HT1080 (cell line): ENCODE measurements at places on chromosomes 3 and 15.
A peak's percentile ranks its signal among the peaks of the same experiment; 100 is the strongest.

DNA sequence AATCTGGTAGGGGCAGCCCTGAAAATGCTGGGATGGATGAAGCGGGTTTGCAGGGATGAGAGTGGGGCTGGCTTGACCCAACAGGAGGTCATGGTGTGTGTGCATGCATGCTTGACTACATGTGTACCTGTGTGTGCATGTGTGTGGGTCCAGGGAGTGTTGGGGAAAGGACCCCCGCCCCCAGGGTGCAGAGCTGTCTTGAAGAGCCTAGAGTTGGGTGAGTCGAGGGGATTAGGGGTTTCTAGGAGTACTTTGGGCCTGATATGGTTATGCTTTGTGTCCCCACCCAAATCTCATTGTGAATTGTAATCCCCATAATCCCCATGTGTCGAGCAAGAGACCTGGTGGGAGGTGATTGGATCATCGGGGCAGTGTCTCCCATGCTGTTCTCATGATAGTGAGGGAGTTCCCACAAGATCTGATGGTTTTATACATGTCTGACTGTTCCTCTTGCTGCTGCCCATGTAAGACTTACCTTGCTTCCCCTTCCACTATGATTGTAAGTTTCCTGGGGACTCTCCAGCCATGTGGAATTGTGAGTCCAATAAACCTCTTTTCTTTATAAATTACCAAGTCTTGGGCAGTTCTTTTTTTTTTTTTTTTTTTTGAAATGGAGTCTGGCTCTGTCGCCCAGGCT, 5.2 kb upstream of the LCTL start:
- DNase-seq, result no peak

DNA sequence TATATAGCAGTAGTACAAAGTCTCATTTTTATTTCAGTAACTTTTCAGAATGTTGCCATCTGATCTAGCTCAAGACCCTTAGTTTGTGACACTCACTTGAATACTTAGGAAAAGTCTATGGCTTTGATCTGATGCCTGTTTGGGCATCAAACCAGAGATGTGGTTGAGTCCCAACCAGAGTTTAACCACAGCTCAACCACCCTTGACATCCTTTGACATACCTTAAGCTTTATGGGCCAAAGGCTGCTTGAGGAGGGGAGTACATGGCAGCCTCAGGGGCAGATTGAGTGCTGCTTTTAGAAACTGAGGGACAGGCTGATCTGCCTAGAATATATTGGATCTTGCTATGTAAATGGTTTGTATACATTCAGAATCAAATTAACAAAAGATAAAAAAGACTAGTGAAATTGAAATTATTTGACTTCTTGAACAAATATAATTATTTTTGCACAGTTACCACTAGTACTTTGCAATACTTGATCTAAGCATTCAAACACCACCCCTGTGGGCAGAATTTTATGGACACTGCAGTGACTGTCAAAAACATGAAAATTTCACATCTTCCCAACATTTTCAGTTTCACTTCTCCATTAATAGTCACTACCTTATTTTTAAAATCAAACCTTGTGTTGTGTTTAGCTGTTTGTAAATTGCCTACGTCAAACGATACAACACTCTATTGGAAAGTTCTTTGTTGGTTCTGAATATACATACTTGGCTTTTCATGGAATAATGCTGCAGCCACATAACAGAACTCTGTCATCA, 199.8 kb downstream of the UBE2E2 start:
- DNase-seq, result peak; percentile 9

- no peak for DNase-seq
These were observed 29.7 kb downstream of the XYLB start for GRCh38 chr3:38376098-38376816.

DNA sequence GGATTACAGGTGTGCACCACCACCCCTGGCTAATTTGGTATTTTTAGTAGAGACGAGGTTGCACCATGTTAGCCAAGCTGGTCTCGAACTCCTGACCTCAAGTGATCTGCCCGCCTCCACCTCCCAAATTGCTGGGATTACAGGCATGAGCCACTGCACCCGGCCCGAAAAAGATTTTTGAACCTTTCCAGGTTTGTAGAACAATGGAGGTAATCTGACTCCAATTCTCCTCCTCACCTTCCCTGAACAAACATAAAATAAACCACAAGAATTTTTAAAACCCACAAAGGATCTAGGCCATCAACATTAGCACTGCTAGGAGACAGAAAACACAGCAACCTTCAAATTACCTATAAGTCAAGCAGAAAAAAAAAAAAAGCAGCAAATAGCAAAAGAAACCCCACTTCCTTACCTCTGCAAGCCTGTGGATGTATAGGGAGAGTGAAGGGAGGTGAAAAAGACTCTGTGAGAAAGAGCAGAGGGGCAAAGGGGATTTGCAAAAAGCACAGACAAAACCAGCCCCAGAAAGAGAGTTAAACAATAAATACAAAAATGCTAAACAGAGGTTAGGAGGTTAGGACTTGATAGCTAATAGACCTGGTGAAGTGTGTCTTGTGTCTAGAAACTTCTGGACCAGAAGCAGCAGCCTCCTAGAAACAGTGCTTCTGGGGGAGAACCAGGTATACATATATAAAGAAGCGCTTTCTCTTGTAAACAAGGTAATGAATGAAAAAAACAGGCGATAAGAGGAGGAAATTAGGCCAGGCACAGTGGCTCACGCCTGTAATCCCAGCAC, 32.1 kb downstream of the TFDP2 start:
- peak; percentile 88 for DNase-seq

DNA sequence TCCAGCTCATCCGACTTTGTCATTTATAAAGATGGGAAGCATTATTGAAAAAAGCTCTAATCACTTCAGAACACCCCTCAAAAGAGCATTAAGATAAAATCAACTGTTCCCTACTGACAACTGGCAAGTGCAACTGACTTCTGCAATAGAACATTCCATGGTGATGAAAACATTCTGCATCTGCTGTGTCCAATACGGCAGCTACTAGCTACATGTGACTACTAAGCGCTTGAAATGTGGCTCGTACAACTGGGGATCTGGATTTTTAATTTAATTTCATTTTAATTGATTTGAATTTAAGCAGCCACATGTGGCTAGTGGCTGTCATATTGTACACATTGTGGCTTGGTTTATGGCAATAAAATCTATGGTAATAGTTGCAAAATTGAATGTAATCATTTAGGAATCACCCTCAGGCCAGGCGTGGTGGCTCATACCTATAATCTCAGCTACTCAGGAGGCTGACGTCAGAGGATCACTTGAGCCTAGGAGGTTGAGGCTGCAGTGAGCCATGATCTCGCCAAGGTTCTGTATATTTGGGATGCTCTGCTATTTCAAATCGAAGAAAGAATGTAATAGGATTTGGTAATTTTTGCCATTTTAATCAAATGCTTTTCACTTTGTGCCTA, 390.3 kb downstream of the GABRB3 start:
- DNase-seq, result no peak

DNA sequence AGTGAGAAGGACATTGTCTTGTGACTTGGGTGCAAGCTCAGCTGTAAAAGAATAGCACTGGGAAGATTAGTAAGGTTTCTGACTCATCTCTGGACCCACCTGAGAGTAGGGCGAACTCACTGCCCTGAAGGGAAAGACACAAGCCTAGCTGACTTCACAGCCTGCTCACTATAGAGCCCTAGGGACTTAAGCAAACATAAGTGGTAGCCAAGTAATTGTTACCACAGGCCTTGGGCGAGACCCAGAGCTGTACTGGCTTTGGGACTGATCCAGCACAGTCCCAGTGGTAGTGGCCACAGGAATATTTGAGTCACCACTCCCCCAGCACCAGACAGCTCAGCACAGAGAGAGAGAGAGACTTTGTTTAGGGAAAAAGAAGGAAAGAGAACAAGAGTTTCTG, 429.9 kb downstream of the TBL1XR1 start:
- DNase-seq, result peak; percentile 99

DNA sequence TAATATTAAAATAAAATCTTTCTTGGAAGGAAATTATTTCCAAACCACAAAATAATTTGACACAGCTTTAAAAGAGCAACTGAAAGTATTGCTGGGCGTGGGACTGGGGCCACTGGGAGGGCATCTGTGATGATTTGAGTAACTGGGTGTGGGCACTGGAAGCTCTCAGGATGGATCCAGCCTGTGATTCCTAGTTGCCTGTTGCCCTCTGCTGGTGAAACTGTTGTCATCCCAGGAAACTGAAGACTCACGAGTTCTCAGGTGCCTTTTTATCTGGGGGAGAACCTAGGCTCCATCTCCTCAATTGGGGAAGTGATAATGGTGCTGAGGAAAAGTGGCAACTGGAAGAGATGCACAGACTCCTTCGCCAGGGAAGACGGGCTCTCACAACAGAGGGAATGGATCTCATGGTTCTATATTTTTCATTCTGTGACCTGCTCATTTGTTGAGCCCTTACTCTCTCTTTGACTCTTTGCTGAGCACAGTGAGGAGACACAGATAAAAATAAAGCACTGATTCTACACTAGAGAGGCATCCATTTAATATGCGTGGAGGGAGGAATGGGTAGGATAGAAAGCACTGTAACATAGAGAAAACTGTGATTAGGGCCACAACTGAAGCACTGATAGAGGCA, 61.6 kb downstream of the TPRG1 start:
- peak; percentile 75 for DNase-seq

GRCh38 chr3:75224412-75224811, 439.7 kb upstream of the FRG2C start:
- peak; percentile 36 for DNase-seq

GRCh38 chr3:11467875-11468274, 175.8 kb downstream of the VGLL4 start:
- no peak for DNase-seq

GRCh38 chr3:82224661-82225060, 463.2 kb upstream of the GBE1 start:
- peak; percentile 14 for DNase-seq

GRCh38 chr3:137930976-137931375, 79.0 kb upstream of the CLDN18 start:
- DNase-seq, result no peak

GRCh38 chr15:90035840-90036230, 34.7 kb downstream of the ZNF710 start:
- no peak for DNase-seq
